ENCODE measurements at places on chromosomes 3 and 15.

- DNase-seq: no peak
These were observed 21.2 kb upstream of the SPRED1 start for GRCh38 chr15:38231436-38231835.

DNA sequence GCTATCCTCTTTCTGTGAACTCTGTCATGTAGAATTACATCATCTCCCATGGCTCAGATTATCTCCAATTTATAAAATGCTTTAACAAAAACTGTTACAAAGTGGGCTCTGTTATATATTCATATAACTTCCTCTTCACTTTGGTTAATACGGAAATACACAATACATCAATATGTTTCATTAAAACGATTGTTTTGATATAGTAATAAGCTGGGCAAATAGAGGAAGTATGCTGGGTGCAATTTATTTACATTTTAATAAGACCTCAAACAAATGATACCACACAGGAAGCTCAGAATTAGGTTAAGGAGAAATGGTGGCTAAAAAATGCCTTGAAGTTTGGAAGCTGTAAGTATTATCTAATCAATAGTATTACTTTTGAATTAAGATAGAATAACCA lies 331.0 kb downstream of the ZBTB20 start:
- no peak for DNase-seq

- DNase-seq: no peak
These were observed 403.6 kb downstream of the TIGIT start for GRCh38 chr3:114697401-114697800.

DNA sequence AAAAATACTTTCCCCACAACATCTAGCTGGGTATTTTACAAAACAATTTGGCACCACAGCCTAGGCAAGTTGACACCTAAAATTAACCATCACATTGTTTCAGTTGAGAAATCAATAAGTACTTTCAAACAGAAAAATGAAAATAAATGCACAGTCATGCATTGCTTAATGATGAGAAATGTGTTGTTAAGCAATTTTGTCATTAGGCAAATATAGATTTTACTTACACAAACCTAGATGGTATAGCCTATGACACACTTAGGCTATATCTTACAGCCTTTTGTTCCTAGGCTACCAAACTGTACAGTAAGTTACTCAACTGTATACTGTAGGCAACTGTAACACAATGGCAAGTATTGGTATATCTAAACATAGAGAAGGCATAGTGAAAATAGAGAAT lies 608.6 kb upstream of the BCHE start:
- DNase-seq: no peak

DNA sequence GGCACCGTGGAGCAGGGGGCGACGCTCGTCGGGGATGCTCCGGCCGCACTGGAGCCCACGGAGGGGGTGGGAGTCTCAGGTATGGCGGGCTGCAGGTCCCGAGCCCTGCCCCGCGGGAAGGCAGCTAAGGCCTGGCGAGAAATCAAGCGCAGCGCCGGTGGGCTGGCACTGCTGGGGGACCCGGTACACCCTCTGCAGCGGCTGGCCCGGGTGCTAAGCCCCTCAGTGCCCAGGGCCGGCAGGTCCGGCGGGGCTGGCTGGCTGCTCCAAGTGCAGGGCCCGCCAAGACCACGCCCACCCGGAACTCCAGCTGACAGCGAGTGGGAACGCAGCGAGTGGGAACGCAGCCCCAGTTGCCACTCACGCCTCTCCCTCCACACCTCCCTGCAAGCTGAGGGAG lies 676.4 kb downstream of the SI start:
- DNase-seq: no peak

DNA sequence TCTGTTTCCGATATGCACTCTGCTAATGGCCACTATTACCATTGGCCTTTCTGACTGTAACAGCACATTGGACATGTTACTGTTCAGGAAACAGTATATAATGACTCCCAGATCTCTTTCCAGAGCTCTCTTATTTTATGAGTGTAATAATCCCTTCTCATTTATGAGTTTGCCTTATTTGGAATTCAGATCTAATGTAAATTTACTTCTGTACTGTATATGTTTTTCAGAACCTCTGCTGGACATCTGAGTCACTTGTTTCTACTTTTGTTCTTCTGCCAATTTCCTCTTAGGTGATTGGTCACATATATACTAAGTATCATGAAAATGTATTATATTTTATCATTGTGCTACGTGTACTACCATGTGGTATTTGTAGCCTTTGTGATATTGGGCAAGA lies 30.5 kb downstream of the RSRC1 start:
- DNase-seq: no peak

DNA sequence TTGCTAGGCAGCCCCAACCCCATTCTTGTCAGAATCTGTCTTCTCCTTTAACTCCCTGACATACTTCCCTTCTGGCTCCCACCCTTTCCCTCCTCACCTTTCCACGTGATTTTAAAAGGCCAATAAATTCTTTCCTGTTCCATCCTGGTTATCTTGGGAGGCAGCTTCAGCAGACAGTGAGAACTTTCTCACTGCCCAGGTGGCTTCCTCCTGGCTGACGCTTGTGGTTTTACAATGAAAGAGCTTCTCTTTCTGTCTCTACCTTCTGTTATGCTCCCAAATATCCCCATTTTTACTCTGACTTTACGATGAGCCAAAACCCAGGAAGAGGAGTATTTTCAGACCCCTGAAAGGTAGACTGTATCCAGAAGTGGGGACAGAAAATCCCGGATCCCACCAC lies 42.1 kb downstream of the GASK1A start:
- no peak for DNase-seq

DNA sequence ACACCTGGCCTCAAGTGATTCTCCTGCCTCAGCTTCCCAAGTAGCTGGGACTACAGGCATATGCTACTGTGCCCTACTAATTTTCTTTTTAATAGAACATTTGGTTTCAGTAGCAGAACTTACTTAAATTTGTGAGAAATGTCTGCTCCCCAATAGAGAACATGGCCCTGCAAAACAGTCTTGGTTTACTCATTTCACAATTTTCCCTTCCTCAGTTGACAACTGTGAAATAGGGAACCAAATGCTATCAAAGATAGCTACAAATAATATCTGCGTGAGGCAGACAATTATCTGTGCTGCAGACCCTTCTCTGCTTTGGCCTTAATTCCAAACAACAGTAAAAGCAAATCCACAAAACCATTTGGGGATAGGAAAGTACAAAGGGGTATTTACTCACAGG lies 22.6 kb downstream of the METTL6 start:
- no peak for DNase-seq

DNA sequence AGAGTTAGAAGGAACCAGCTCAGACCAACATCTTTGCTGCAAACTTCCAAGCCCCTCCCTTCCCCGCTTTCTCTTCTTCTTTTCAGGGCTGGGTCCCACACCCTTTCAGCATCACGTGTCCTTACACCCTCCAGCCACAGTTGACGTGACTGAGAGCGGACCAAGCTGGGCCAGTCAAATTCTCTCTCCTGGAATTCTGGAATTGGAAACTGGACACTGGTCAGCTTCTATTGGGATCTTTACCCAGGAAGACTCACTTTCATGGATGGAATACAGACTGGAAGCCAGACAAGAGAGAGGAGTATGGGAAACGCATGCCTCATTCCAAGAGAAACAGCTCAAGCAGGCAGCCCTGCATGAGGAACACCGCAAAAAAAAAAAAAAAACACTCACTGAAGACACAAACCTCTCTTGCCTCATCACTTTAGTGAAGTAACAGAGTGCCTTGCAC lies 12.4 kb upstream of the TPM1 start:
- peak; percentile 75 for DNase-seq

DNA sequence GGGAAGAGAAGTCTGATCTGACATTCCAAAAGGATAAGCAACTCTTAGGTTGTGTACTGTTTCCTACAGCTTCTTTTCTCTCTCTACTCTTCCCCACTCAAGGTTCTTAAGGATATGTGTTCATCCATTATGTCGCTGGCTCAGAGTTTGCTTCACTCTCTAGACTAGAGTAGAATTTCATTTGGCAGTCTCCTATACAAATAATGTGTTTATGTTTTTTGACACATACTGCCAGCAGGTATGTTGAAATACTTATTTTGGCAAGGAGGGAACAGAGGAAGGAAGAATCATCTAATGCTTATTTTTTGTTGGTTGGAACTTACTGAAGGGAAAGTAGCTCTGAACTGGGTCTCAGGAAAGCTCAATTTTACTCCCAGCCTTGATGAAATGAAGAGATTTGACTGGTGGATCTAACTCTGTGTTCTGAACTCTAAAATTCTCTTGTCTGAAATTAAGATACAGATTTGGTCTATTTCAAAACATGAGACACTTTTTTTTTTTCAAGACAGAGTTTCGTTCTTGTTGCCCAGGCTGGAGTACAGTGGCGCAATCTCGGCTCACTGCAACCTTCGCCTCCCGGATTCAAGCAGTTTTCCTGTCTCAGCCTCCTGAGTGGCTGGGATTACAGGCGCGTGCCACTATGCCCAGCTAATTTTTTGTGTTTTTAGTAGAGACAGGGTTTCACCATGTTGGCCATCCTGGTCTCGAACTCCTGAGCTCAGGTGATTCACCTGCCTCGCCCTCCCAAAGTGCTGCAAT lies 7.6 kb upstream of the EMC3 start:
- DNase-seq: no peak

GRCh38 chr3:52704611-52705437 lies 767 bp downstream of the GLT8D1 start:
- no peak for DNase-seq

GRCh38 chr15:53910852-53911251 lies 67.4 kb upstream of the UNC13C start:
- DNase-seq: no peak

GRCh38 chr3:21393683-21394311 lies 357.2 kb downstream of the ZNF385D start:
- DNase-seq: no peak

GRCh38 chr15:92625251-92625980 lies 30.2 kb downstream of the FAM174B start:
- DNase-seq: no peak

DNA sequence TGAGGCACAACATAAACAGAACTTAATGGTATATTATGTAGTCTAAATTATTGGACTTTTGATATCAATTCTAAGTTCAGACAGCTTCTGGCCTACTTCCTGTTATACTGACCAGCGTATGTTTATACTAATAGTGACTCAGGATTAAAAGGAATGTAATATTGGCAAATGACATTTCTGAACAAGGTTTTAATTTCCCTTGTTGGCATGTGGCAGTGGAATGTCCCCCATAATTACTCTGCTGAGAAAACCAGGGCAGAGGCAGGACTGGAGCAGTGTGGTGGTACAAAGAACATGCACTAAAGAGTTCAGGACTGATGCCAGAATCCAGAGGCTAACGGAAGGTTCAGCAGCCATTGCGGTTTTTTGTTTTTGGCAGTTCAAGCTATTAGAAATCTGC lies 184.0 kb downstream of the KCNAB1 start:
- DNase-seq: no peak

- no peak for DNase-seq
These were observed 103.8 kb downstream of the GALK2 start for GRCh38 chr15:49273734-49274318.

DNA sequence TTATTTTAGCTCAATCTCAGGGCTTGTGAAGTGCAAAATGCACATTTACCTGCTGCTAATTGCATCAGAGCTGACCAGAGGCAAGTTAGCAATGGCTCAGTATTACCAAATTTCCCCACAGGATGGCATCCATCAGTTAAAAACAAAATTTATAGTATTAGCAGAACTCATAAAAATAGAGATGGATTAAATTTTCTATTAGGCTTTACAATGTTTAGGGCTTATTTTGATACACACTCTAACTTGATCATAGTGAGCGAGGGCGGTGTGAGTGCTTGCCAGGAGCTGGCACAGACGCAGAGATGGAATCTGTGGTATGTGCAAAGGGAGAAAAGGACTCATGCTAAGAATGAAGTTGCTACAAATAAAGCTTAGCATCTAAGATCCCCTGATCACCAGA lies 241.0 kb downstream of the NSUN3 start:
- no peak for DNase-seq

DNA sequence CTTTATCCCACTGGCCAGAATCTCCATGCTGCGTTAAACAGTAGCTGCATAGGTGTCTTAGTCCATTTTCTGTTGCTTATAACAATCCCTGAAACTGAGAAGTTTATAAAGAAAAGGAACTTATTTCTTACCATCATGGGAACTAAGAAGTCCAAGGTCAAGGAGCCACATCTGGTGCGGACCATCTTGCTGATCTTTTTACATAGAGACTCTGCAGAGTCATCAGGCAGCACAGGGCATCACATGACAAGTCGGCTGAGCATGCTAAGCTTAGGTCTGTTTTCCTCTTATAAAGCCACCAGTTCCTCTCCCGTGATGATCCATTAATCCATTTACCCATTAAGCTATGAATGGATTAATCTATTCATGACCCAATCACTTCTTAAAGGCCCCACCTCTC lies 22.4 kb upstream of the FAM174B start:
- no peak for DNase-seq

DNA sequence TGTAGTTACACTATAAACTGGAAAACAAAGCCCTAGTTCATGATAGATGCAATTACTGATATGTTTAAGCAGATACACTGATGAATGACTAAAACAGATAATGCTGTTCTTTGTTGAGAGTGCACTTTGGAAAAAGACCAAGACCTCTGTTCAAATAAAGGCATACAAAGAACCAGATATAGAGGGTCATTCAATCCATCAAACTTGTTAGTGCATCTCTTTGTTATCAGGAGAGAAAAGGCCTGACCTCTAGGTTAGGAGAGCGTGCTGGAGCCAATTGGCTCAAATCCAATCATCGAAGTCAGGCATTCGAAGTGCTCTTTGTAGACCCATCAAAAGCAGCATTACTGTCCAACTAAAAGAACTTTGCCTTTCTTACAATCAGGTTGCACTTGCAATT lies 124.2 kb downstream of the TFG start:
- no peak for DNase-seq

DNA sequence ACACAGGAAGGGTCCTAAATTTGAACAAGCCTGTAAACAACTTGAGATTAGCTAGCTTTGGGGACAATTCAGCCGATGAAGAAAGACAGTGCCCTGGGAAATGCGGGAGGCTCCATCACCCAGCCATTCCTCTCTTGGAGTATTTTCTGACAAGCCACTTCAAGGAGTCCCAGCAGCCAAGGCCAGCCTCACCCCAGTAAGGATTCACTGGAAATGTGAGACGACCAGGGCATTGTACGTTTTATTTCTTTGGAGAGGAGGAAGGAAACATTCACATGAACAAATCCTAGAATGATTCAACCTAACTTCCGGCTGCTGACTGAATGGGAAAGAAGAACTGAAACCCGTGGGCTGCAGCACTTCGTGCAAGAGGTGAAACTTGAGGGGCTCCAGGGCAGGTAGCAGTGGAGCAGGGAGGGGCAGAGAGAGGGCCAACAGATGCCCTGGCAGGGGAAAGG lies 116.4 kb upstream of the ARHGEF3 start:
- DNase-seq: no peak

DNA sequence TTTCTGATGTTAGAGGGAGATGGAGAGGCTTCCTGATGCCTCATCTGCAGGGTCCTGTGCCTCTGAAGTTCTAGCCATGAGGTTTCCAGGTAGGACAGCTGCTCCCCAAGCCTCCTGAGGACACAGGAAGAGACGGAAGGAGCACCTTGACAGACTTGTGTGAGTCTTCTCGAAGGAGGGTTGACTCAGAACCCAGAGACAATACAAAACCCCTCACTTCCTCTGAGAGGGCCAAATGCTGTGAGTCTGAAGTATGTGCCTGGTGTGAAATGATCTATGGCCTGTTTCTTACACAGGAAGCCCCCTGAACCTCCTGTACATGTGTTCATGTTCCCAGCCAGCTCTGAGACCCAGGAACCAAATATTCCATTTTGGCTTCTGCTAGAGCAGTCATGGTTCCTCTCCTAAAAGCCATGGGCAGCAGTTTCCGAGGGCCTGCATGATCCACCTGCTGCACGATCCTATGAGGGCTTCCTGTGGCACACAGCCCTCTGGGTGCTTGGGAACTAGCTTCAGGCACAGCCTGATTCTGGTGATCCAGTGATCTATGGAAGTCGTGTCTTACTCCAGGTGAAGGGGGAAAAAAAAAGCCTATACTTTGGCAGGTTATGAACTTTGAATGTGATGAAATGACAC lies 62.2 kb downstream of the AAGAB start:
- DNase-seq: no peak

Measured in sigmoid colon (tissue), 7 donors.